ENCODE measurements at places on chromosomes 3 and 15. TPM values are rescaled to one million over a fixed set of nuclear protein-coding genes. Genes with fewer than 3 reads are reported as not detected.

DNA sequence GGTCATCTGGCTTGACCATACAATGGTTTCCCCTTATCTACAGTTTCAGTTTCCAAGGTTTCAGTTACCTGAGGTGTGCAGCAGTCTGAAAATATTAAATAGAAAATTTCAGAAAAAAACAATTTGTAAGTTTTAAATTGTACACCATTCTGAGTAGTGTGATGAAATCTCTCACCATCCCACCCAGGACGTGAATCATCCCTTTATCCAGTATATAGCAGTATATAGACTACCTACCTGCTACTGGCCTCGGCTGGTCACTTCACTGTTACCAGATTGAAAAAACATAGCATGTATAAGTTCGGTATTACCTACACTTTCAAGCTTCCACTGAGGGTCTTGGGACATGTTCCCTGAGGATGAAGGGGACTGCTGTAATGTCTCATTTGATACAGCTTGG lies 12.0 kb downstream of the ARIH1 start:
- no peak for DNase-seq

Gene SYNPR
- total RNA-seq, result not detected

DNA sequence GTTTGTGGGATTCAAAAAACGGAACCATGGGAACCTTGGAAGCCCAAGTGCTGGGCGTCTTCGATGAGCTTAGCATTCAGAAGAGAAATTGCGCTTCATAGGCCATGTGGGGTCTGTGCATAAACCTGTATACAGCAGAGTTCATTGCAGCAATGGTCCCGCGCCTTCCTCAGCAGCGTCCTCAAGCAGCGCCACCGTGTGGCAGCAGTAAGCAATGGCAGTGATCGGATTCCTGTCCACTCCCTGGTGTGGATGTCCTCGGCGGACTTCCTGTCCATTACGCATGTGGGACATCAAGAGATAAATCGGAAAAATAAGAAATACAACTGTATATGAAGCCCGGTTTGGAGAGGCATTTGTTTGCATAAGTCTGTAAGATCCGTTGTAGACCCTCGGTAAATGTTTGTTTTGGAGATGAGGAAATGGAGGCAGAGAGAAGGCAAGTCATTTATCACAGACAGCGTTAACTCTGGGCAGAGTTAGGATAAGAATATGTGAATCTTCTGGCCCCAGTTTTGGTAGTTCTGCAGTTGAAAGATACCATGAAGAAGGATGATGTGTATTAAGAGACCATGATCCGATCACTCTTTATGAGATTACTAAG lies 57.7 kb downstream of the CNTN4 start:
- DNase-seq, result no peak

GRCh38 chr3:191263365-191263764 lies 64.3 kb downstream of the OSTN start:
- DNase-seq, result no peak
